ENCODE measurements at places on chromosomes 2 and 18.

GRCh38 chr2:240803191-240803590 is 16.8 kb downstream of the KIF1A start:
- DNase-seq, result no peak

- DNase-seq, result no peak
Measured at GRCh38 chr2:224687156-224687555, 29.0 kb downstream of the CCDC195 start.

- no peak for DNase-seq
Measured at GRCh38 chr2:73082523-73083410, 11.3 kb upstream of the SFXN5 start.

GRCh38 chr2:11417946-11418585 is 47.9 kb downstream of the E2F6 start:
- no peak for DNase-seq

- DNase-seq, result no peak
Measured at GRCh38 chr2:236179236-236180075, 11.3 kb upstream of the GBX2 start.

- DNase-seq, result no peak
Measured at GRCh38 chr2:239101071-239101470, 253.2 kb downstream of the TWIST2 start.

- DNase-seq, result no peak
Measured at GRCh38 chr2:14363976-14364375, 268.5 kb upstream of the LRATD1 start.

- no peak for DNase-seq
Measured at GRCh38 chr18:9848170-9848879, 37.4 kb upstream of the TXNDC2 start.

- DNase-seq, result no peak
Measured at GRCh38 chr2:159998243-159998642, 64.2 kb downstream of the PLA2R1 start.

- no peak for DNase-seq
Measured at GRCh38 chr18:48820483-48821250, 130.1 kb downstream of the SMAD7 start.

DNA sequence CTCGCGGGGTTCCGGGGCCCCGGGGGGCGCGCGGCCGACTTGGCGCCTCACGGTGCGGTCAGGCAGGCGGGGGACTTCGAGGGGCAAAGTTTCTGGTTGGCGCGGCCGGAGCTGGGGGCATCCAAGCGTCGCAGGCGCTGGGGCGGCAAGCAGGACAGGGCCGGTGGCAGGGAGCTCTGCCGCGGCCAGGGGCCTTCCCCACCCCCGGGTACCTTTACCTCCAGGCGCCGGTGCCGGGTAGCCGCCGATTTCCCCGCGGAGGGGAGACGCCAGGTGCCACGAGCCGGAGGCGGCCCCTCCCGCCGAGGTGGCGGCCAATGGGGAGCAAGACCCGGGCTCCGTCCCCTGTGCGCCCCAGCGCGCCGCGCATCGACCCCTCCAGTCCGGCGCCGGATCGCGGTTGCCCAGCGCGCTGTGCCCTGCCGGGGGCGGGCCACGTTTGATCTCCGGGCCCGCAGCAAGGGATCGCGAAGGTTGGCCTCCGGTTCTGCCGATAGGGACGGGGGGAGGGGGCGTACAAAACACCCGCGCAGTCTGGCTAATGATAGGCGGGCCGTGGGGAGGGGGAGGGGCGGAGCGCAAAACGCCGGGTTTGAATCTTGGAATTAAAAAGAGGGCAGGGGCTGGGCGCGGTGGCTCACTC is at the start of gene ST8SIA5:
ST8SIA5 (minus strand) TSS at position 495 of the 643 bp plus-strand sequence. CDS start 545 bp downstream, outside the sequence.
- no peak for DNase-seq

- no peak for DNase-seq
Measured at GRCh38 chr2:44902217-44903137, 39.0 kb upstream of the SIX3 start.

DNA sequence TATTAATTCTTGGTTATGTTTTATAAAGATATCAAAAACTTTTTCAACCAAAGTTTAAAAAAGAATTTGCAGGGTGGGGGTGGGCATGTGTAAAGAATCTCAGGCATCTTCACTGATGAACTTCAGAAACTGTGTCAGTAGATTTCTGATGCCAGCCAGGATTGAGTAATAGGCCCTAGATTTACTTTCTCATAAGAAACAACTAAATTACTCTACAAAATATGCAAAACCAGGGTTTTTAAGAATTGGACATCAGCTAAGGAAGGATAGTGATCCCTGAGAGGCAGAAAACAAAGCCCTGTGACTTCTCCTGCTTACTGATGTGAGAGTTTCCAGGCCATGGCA is 11.9 kb upstream of the IL1R1 start:
- no peak for DNase-seq

- no peak for DNase-seq
Measured at GRCh38 chr2:64447317-64448040, 6.5 kb upstream of the LGALSL start.

- DNase-seq, result peak; percentile 91
Measured at GRCh38 chr2:99141110-99142108, at the start of gene C2orf15. TSS of gene C2orf15 (plus strand) at chr2:99141707. CDS start at chr2:99150559, 8,852 bp downstream.

GRCh38 chr2:236569573-236569973 is at the start of gene ACKR3:
TSS of gene ACKR3 (plus strand) at chr2:236569825. CDS start at chr2:236580466, 10,641 bp downstream.
- DNase-seq, result peak; percentile 65

DNA sequence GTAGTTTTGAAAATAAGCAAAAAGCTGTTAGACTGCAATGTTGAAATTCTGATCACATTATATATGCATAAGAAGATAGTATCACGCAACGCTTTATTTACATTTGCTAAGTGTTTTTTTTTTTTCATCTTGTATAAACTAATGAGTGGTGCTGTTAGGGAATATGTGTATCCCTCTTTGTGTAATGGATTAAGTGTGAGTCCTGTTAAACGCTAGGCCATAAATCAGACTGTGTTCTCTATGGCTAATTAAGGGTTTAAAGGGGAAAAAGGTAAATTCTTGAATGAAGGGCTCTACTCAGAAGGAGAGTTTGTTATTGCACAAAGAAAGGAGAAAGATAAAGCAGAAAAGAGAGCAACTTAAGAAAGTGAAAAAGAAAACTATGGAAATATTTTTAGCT is 4.8 kb upstream of the ASXL3 start:
- no peak for DNase-seq

DNA sequence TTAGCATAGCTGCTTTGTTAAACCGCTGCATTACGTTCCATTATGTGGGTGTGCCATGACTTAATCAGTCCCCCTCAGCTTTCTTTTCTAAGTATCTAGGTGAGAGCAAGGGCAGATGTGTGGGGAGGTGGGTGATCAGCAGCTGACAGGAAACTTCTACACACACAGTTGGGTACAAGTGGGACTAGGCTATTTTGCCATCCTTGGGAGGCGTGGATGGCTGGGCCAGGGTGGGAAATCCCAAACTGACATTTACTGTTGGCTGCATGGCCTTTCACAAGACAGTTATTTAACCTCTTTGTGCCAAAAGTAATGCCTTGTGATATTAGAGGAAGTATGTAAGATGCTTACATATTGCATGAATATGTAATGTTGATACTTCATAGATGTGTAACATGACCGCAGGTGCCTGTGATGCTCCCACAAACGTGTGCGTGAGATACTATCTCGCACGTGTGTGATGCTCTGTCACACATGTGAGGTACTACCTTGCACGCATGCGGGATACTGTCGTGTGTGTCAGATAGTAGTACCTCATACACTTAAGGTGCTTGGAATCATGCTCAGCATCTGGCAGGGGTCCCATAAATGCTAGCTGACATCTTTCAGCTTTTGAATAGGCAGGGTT is 314.5 kb downstream of the PRKCE start:
- no peak for DNase-seq

- no peak for DNase-seq
Measured at GRCh38 chr18:55396979-55397378, 191.0 kb downstream of the TCF4 start.

DNA sequence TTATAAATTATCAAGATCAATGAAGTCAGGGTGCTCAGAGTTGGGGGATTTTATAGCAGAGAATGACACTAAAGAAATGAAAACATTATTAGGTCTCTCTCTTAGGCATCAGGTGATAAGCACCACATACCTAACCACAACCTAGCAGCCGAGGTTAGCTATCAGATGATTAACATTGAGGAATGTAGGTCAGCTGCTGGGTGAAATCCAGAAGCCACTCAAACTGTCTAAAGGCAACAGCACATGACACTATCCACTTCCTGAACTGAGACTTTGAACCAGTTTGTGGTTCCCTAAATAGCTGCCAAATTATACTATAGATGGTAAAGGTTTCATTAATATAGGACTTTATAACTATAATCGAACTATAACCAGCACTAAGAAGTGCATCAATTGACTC is 4.7 kb downstream of the EPG5 start:
- no peak for DNase-seq

- no peak for DNase-seq
Measured at GRCh38 chr2:96952976-96953610, 33.3 kb downstream of the FAM178B start.

GRCh38 chr2:24164416-24164973 is 10.4 kb upstream of the FAM228A start:
- no peak for DNase-seq

- no peak for DNase-seq
Measured at GRCh38 chr2:143252138-143252907, 123.1 kb downstream of the ARHGAP15 start.

All from activated T-helper 2 cell treated with anti-CD3 and anti-CD28 coated beads, Interferon-gamma antibody, Interleukin-2, Interleukin-4, amounts not matched to agents 10 μg/mL and 5 μg/mL and 100 μg/mL, durations not matched to agents 14 hours and 24 hours and 36 hours (primary cell).